Fibroblast of the aortic adventitia (primary cell): ENCODE measurements at places on chromosomes 16 and 17. TPM values are rescaled to one million over a fixed set of nuclear protein-coding genes. Genes with fewer than 3 reads are reported as not detected.

- no peak for DNase-seq
These were observed 187.1 kb downstream of the TMEM114 start for GRCh38 chr16:8402981-8403843.

DNA sequence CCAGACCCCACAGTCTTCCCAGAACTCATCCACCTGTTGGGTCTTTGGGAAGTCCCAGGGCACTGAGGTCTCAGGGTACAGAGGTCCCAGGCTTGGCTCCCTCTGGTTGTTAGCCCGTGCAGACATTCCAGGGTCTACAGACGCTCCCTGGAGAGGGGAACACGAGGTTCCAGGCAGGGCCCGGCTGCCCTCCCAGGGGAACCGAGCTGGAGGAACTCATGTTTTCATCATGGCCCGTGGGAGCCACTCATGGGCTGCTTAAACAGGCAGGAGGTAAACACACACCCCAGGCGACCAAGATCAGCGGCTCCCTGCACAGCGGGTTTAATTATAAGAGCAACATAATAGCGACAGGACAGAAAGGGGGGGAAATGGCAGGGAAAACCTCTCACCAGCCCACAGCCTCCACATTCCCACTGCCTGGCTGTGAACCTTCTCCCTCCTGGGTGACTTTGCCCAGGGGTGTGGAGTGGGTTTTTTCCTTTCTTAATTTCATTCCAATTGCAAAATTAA lies 36.5 kb downstream of the TRARG1 start:
- no peak for DNase-seq

DNA sequence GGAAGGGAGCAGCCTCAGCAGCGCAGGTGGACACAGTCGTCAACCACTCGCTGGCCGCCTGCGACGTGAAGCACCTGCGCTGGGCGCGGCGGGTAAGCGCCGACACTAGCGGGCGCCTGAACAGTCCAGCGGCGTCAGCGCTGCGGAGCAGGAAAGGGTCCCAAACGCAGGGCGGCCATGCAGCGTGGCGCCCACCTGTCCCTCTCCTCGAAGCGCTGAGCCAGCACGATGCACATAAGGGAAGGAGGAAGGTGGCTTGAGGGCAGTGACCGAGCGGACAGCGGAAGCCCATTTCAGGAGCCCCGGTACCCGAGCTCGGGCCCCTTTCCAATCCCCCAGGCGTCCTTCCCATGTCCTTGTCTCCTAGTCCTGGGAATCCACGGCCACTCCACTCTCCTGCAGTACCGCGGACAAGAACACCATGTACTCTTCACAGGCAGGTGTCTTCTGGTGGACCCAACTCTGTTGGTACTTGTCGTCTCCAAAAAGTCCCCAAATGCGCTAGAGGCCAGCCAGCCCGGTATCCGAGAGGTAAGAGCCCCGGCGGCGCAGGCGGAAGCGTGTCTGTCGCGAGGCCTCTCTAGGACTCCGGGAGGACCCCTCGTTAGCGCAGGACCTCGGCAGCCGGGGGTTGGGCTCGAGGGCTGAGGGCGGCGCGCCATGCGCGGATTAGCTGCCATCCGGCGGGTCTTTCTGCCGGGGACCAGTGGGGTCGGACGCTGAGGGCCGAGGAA lies 14.4 kb downstream of the ZNF232 start:
- no peak for DNase-seq

DNA sequence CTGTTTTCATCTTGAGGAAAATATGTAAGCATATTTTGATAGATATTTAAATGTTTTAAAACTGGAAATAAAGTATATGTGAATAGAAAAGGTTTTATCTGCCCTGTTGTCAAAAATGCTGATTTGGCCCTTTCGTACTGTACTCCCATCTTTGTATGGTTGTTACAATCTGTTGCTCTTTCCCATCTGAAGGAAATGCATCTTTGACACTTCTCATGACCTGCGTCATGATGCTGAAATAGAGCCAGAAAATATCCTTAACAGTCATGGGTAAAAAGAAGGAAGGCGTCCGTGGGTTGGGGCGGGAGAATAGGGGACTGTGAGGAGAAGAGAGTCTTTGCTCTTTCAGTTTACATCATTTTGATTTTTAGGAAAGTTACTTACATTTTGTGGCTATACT lies 327.7 kb downstream of the BCAS3 start:
- DNase-seq: no peak

- DNase-seq: peak; percentile 51
These were observed 1.7 kb downstream of the RPH3AL start for GRCh38 chr17:350706-351448.

GRCh38 chr17:81925860-81926450 lies 1.6 kb downstream of the MAFG start:
- no peak for DNase-seq

DNA sequence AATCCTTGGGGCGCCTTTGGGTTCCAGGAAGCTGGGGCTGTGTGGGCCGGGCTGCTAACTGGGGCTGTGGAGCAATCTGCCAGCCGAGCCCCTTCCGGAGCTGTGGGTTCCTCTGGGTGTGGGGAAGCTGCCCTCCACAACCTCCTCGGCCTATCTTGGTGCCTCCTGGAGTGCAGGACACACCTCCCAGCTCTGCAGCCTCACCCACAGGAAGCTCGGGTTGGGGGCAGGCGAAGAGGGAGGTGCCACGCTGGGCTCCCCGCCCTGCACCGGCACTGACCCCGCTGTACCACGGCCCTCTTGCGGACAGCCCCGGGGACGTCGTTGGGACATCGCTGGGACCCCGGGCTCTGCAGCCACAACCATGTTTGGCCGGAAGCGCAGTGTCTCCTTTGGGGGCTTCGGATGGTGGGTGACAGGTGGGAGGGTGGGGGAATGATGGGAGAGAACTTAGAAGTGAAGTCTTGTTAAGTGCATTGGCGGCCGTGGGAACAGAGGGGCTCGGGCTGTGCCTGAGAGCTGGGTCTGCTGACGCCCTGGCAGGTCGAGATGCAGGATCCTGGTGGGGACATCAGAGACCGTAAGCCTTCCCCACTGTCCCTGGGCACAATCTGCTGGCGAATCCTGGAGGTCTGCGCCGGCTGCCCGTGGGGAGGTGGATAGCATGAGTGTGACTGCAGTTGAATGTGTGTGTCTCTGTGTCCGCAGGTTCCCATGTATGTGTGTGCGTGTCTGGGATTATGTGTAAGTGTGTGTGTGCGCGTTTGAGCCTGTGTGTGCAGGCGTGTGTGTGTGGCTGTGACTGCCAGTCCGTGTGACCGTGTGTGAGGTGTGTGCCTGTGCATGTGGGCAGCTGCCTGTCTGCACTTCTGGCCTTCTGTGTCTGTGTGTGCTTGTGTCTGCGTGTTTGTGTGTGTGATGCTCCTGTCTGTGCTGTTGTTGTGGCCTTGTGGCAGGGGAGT lies at the start of gene RAP1GAP2:
Gene RAP1GAP2, plus strand, starts transcription at position 275 of the 962 bp plus-strand sequence. Its CDS starts 90 bp downstream, at position 365.
- no peak for DNase-seq

- no peak for DNase-seq
These were observed 12.4 kb downstream of the ZSCAN10 start for GRCh38 chr16:3086596-3087242.

ZNF276 gene
- total RNA-seq: 10.4 and 11.4 TPM in 2 replicates

ADPRM gene
- total RNA-seq: 9.3 and 18.3 TPM in 2 replicates

SCARF1 gene
- total RNA-seq: 0.90 and 1.3 TPM in 2 replicates

PNPO gene
- 44.9 and 198 TPM in 2 replicates for total RNA-seq
